Endothelial cell (in vitro differentiated cells): ENCODE measurements at places on chromosomes 1 and 21. TPM values are rescaled to one million over a fixed set of nuclear protein-coding genes. Genes with fewer than 3 reads are reported as not detected.

Gene HMGCS2
- not detected for total RNA-seq

- H3K27me3 ChIP-seq: peaks cover 4% of the 10 kb centered on the region
- H3K36me3 ChIP-seq: no peaks in the 10 kb centered on the region
- H3K4me1 ChIP-seq: no peaks in the 10 kb centered on the region
- no peak overlapping the region for H3K4me3 ChIP-seq
Observed at GRCh38 chr1:145975216-145975615, 10.7 kb downstream of the POLR3GL start.

GRCh38 chr1:11568687-11569086, 85.5 kb downstream of the FBXO2 start:
- DNase-seq: no peak
- no peak overlapping the region for H3K27ac ChIP-seq
- no peaks in the 10 kb centered on the region for H3K36me3 ChIP-seq
- no peak overlapping the region for H3K4me3 ChIP-seq
- H3K27me3 ChIP-seq: peaks cover 3% of the 10 kb centered on the region
- peaks cover 2% of the 10 kb centered on the region for H3K4me1 ChIP-seq

GRCh38 chr1:159229260-159229885, 24.7 kb downstream of the ACKR1 start:
- H3K27ac ChIP-seq: no peak overlapping the region
- no peak for DNase-seq
- H3K4me3 ChIP-seq: no peak overlapping the region
- H3K4me1 ChIP-seq: no peaks in the 10 kb centered on the region
- peaks cover 3% of the 10 kb centered on the region for H3K27me3 ChIP-seq
- H3K36me3 ChIP-seq: no peaks in the 10 kb centered on the region

GRCh38 chr1:174324939-174325338, 122.8 kb upstream of the GPR52 start:
- peaks cover 43% of the 10 kb centered on the region for H3K36me3 ChIP-seq
- no peak overlapping the region for H3K4me3 ChIP-seq
- H3K4me1 ChIP-seq: no peaks in the 10 kb centered on the region
- DNase-seq: no peak
